Erythroblast (primary cell): ENCODE measurements at places on chromosomes 2 and 18.

DNA sequence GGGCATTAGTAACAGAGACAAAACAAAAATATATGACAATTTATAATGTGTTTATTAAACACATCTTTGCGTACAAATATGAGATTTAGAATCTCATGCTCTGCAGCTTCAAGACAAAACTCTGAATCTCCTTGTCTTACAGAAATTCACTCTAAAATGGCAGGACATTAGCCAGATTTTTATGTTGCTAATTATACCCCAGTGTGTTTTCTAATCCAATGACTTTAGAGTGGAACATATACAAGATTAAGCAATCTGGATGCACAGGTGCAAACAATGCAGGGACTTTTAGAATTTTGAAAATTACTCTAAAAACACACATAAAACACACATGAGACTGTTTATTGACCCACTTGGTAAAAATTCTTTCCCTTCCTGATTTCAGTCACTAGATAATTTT is 85.9 kb downstream of the CALCRL start:
- DNase-seq, result no peak

- no peak for DNase-seq
These were observed 162.7 kb upstream of the ETAA1 start for GRCh38 chr2:67234440-67234839.

GRCh38 chr2:239105234-239105633 is 257.3 kb downstream of the TWIST2 start:
- no peak for DNase-seq

- DNase-seq, result peak; percentile 6
These were observed 30.6 kb upstream of the GPD2 start for GRCh38 chr2:156405586-156405985.

GRCh38 chr18:59540780-59541179 is 156.4 kb downstream of the CCBE1 start:
- DNase-seq, result no peak

DNA sequence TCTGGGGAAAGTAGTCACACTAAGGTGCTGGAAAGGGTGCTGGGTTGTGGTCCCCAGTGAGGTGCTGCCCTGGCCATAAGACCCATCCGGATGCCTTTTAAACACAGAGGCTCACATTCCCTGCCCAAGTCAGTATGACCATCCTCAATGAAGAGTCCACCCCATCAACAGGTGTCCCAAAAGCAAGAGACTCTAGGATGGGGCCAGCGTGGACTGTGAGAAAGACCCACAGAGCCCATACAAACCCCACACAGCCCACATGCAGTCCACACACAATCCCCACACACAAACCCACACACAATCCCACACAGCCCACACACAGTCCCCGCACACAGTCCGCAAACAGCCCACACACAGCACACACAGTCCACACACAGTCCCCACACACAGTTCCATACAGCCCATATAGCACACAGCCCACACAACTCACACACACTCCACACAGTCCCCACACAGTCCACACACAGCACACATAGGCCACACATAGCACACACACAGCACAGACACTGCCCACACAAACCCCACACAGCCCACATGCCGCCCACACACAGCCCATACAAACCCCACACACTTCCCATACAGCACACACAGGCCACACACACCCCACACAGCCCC is 241.4 kb upstream of the SALL3 start:
- no peak for DNase-seq

DNA sequence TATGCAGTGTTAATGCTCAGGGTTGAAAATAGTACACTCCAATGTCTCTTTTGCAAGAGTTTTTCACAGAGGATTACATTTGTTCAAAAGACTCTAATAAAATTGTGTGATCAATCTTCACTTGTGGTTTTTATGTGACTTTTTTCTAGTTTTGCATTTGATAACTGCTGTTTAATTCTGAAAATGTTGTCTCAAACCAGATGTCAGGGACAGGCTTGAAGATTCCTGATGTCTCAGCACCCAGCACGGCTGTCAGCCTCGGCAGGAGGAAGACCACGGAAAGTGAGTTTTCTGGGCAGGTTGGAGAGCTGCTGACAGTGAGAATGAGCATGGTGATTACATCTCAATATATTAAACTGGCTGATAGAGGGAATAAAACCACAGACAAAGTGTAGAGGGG is 9.1 kb downstream of the SOX11 start:
- DNase-seq, result no peak

- DNase-seq, result no peak
These were observed 37.6 kb downstream of the PTPN18 start for GRCh38 chr2:130393318-130393910.

DNA sequence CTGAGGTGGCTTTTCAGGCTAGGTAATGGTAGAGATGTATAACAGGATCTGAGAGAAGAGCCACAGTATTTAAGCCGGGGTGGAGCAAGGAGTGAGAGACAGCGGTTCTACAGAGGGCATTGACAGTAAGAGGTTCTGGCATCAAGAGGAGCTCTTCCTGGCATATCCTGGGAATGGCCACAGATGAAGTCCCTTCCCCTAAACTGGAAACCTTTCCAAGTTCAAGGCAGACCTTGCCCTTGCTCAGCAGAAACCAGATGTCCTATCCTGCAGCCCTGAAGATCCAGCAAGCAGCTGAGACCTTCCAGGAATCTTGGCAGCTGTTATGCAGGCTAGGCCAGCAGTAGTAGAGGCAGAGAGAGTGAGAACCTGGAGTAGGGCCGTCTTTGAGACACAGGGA is 18.1 kb downstream of the REG1A start:
- no peak for DNase-seq

DNA sequence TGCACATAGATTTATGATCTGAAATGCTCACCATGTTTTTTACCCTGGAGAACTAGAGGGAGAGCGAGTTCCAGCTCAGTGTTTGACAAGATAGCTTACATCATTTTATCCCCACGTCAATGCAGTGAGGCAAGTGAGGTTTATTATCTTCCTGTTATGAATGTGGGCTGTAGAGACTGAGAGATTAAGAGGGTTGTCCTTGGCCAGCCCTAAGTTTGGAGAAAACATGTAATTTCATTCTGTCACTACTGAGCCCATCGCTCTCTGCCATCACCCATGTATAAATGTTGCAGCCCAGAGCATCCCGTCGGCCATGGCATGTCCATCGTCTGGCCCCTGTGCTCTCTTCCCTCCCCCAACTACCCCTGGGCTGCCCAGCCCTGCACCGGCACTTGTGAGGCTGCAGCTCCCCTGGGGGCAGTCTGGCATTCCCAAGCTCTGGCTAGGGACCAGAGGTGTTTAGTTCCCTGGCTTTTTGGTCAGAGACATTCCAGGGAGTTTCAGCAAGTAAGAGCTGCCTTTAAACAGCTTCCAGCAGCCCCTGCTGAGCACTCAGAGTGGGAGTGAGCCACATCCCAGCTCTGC is 136.7 kb downstream of the ANTXR1 start:
- DNase-seq, result no peak

DNA sequence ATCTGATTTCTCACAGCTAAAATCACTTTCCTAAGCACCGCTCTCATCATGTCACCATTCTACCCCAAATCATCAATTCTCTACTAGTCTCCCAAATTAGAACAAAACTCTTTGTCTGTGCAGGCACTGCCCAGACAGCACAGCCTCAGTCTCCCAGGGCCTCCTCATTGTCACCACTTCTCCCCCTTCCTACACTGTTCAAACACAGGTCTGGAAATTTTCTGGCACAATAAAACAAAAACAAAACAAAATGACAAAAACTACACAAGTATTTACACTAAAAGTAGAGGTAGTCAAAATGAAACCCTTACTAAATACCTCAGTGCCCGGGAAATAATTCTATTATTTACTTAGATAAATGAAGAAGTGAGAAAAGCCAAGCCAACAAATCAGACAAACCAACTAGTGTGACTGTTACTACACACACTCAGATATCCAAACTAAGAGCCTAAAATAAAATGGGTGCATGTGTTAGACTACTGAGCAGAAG is 156.2 kb upstream of the DNMT3A start:
- DNase-seq, result no peak

- DNase-seq, result no peak
These were observed 374.4 kb downstream of the CLIP4 start for GRCh38 chr2:29489568-29489967.

GRCh38 chr2:176284461-176285049 is 15.3 kb downstream of the MTX2 start:
- DNase-seq, result peak; percentile 9

DNA sequence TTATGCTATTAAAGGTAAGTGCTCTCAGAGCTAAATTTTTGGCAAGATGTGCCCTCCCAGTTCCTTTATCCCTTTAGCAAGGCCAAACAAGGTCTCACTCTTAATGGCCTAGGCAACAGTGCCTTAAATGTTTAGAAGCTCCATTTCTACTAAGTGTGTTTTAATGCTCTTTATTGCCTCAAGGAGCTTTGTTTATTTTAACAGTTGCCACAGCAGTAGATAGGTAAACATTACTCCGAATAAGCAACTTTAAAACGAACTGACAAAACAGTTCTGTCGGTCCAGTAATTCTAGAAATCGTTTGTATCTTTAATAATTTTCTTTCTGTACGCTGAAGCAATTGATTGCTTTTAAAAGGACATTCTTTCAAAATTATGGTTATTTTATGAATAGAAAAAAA is 74.5 kb downstream of the PIEZO2 start:
- DNase-seq, result no peak

- no peak for DNase-seq
These were observed 158.0 kb downstream of the EN1 start for GRCh38 chr2:118689456-118689855.

GRCh38 chr2:17614174-17614930 is 73.9 kb downstream of the VSNL1 start:
- no peak for DNase-seq

DNA sequence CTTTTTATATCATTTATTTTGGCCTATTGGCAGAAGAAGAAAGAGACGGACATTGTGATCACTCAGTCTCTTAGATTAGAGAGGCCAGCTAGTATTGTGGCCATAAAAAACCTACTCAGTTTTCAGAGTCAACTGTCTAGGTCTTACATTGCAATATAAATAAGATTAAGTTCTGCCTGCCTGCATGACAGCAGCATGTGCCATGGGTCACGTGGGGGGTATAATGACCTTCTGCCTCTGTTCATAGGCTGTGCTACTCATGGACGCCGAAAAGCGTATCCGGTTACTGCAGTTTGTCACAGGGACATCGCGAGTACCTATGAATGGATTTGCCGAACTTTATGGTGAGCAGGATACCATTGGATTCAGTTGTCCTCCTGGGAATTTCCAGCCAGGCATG is 238.5 kb downstream of the ALPK2 start:
- DNase-seq, result no peak

GRCh38 chr2:96167407-96168013 is 22.3 kb upstream of the DUSP2 start:
- DNase-seq, result no peak

GRCh38 chr2:220764171-220764570 is 807.9 kb downstream of the EPHA4 start:
- DNase-seq, result no peak

GRCh38 chr2:232950751-232951150 is 62.3 kb downstream of the NGEF start:
- no peak for DNase-seq

DNA sequence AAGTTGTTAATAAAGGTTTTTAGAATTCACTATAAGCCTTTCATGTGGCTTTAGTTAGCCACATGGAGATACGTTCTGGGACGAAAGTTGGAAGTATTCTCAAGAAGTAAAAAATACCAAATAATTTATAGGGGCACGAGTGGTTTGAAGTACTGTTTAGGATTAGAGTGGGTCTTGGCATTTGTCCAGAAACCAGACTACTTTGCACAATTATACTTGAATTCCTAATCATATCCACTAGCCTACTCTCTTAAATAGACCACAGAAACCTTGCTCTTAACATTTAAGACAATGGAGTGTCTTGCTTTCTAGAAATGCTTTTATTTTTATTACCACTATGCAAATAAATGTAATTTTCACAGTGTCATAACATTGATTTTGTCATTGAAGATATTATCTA is 44.6 kb downstream of the UBE2E3 start:
- no peak for DNase-seq

- no peak for DNase-seq
These were observed 28.0 kb upstream of the PPP1R1C start for GRCh38 chr2:181957668-181958067.

DNA sequence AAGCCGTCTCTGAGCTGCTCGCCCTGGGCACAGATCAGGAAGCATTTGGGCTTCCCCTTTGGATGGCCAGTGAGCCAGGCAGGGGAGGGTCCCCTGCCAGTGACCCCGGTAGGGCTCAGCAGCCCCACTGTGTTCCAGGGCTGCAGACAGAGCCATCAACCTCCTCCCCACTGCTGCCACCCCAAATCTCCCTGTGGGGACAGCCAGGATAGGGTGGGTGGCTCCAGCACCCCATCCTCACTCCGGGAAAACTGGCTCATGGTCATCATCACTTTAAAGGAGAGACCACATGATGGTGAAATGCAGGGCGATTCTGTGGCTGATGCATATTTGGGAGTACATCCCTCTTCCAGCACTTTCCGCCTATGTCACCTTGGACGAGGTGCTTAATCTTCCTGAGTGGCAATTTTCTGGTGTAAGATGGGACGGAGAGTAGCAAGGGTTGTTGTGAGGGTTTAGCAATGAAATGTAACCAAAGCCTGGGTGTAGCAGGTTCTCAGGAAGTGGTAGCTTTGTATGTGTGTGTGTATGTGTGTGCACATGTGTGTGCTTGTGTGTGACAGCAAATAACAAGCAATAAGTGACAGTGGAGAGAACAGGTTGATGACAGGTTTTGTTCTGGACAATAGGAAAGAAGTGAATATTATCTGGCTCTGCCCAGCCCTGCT is 61.8 kb downstream of the ACAA2 start:
- DNase-seq, result no peak

DNA sequence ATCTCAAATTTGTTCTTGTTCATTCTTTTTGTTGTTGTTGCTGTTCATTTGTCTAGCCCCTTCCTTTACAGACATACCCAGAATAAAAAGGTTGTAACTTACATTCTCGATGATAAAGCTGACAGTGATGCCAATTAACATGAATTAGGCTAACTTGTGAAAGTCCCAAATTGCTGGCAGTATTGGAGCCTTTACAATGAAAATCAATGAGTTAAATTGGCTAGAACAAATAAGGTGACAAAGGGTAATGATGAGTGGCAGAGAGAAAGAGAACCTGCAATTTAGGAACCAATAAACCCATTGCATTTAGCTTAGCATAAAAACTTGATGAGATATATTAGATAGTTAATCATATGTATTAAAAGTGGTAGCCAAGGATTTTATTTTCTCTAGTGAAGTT is 521.0 kb downstream of the ADCYAP1 start:
- no peak for DNase-seq

- no peak for DNase-seq
These were observed 65.6 kb downstream of the WDR7 start for GRCh38 chr18:56716692-56717146.

GRCh38 chr2:241499146-241499965 is 9.0 kb downstream of the STK25 start:
- no peak for DNase-seq

DNA sequence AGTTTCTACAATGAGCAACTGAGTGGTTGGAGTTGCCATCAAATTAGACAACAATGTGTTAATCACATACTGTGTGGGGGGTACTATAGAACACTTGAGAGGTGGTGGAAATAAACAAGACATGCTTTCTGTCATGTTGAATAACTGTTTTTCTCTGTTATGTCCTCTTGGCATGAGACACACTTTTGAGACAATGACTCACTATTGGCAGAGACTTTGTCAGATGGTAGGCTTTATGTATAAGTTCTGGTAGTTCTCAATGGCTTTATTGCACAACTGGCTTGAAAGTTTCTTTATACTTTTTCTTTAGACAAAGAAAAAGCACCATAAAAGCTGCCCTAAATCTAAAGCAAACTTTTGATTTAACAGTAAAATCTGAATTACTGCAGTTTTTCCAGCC is 578.7 kb downstream of the ADCYAP1 start:
- DNase-seq, result no peak
